ENCODE measurements at places on chromosomes 1 and 21.

- DNase-seq: no peak
Observed at GRCh38 chr21:30710499-30710898, 8.1 kb downstream of the KRTAP21-3 start.

DNA sequence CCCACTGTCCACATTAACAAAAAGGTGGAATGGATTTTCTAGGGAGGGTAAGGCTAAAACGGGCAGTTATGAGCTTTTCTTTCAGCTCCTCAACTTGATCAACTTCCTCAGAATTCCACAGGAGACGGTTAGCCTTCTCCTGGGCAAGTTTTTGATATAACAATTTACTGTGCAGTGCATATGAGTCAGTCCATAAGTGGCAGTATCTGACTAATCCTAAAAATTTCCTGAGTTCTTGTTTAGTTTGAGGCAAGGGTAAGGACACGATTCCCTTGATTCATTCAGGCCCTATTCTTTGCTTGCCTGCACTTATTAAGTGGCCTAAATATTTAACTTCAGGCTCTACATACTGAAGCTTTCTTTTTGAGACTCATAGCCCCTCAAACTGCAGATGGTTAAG is 6.2 kb upstream of the AADACL3 start:
- DNase-seq: no peak

DNA sequence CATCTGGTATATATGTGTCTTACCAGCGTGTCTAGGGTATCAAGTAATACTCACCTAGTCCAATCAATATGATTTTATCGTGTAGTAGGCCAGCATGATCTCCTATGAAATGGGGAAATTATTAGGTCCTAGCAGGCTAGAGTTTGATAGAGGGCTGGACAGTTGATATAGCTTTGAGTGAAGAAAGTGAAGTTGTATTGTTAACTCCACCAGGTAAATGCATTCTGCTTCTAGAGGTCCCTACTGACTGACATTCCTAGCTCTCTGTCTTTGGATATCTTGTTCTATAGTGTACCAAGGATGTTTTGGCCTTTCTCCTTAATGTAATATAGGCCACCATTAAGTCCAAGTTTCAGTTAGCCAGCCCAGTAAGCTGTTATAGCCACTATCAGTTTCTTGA is 97.4 kb downstream of the EBNA1BP2 start:
- no peak for DNase-seq

- DNase-seq: no peak
Observed at GRCh38 chr1:205849619-205850355, at the start of gene PM20D1. TSS of gene PM20D1 (minus strand) at chr1:205850132. CDS start at chr1:205850072, 60 bp downstream.

DNA sequence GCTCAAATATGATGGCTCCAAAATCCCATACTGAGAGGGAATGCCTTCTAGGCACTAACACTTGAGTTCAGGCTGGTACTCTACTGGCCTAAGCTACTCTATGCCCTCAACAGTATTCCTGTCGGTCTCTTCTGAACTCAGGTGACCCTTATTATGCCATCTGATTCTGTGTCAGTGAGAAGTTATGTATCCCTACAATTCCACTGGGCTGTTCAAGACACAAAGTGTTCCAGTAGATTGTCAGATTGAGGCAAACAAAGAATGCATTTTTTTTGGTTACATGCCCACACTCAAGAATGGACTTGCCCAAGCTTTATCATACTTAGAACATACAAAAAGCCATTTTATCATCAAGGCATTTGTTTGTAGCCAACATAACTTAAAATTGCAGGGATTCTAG is 553.8 kb upstream of the PRMT6 start:
- no peak for DNase-seq

GRCh38 chr1:42841010-42841409 is 5.4 kb upstream of the ZNF691 start:
- DNase-seq: no peak

GRCh38 chr1:32316903-32317277 is 19.1 kb downstream of the MARCKSL1 start:
- no peak for DNase-seq

- no peak for DNase-seq
Observed at GRCh38 chr1:78143152-78143551, 97.4 kb downstream of the GIPC2 start.

DNA sequence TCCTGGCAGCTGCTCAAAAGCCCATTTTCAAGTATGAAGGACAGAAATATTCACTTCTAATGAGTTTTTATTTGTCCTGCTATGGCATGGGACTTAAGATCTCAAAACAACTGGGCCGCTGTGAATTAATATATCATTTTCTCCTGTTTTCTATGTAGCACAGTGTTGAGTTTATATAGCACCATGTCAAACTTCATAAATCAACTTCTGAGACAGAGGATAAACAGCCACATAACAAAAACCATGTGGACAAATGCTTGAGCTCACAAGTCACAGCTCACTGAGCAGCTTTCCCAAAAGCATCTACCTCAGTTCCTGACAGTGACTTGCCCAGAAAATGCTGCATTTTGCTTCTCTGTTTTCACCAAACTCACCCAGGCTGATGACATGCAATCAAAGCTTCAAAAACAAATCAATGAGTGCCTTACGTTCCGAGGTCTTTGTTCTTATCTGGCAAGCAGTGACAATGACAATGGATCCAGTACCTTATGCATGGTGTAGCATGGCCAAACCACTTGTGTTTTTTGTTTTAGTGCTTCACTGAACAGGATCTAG is 722.6 kb downstream of the LRRIQ3 start:
- DNase-seq: no peak

DNA sequence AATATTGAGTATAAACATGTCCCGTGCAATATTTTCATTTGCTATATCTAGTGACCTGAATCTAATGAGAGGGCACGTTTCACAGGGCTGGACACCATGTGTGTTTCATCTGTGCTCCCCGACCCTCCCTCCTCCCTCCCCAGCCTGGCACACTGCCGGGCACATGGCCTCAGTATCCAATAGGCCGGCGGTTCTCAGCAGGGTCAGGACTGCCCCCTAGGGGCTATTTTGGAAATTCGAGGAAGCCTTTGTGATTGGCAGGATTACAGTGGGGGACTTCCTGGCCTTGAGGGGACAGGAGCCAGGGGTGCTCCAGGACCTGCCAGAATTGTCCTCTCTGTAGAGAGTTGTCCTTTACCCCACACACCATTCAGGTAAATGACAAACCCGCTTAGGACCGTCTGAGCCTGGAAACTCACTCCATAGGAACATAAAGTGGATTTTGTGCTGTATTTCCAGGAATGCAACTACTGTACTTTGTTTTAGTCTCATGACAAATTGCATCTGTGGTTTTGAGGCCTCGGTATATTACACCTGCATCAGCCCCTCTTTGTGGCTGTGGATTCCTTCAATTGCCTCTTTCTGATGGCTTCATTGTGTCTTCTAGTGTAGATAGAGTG is 109.5 kb upstream of the SIM2 start:
- DNase-seq: no peak

GRCh38 chr1:200610846-200611245 is 9.7 kb downstream of the KIF14 start:
- no peak for DNase-seq

DNA sequence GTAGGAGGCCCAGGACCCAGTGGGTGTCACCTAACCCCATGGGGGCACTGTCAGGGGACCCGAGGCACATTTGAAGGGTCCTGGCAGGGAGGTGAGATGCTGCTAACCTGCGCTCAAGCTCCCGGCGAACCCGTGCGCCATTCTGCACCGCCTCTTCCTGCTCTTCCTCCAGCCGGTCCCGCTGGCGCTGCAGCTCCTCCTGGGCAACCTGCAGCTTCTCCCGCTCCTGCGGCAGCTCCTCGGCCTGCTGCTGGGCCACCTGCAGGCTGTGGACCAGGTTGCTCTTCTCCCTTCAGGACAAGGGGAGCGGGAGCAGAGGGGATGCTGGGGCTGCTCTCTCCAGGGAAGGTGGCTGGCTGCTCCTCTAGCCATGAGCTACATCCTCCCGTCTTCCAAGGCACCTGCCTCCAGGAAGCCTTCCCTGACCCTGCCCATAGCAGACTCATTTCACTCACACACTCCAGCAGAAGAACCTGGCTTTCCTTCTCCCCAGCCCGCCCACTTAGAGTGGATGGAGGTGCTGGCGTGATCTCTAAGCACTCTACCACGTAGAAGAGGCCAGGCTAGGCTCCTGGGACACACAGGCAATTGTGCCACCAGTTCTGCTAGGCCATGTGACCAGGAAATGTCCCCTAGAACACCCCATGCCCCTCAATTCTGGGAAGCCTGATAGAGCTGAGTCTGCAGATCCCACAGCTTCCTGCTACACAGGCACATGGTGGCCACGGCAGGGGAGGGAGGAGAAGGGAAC is 15.2 kb upstream of the NBPF1 start:
- DNase-seq: no peak

GRCh38 chr1:33042831-33043230 is 6.1 kb upstream of the AK2 start:
- DNase-seq: no peak

- no peak for DNase-seq
Observed at GRCh38 chr1:150118716-150119115, 31.0 kb upstream of the PLEKHO1 start.

- no peak for DNase-seq
Observed at GRCh38 chr1:22872981-22873664, 99.5 kb downstream of the LACTBL1 start.

- DNase-seq: no peak
Observed at GRCh38 chr1:172758259-172758658, 99.4 kb downstream of the FASLG start.

GRCh38 chr1:89607586-89608318 is 25.2 kb upstream of the LRRC8C start:
- no peak for DNase-seq

DNA sequence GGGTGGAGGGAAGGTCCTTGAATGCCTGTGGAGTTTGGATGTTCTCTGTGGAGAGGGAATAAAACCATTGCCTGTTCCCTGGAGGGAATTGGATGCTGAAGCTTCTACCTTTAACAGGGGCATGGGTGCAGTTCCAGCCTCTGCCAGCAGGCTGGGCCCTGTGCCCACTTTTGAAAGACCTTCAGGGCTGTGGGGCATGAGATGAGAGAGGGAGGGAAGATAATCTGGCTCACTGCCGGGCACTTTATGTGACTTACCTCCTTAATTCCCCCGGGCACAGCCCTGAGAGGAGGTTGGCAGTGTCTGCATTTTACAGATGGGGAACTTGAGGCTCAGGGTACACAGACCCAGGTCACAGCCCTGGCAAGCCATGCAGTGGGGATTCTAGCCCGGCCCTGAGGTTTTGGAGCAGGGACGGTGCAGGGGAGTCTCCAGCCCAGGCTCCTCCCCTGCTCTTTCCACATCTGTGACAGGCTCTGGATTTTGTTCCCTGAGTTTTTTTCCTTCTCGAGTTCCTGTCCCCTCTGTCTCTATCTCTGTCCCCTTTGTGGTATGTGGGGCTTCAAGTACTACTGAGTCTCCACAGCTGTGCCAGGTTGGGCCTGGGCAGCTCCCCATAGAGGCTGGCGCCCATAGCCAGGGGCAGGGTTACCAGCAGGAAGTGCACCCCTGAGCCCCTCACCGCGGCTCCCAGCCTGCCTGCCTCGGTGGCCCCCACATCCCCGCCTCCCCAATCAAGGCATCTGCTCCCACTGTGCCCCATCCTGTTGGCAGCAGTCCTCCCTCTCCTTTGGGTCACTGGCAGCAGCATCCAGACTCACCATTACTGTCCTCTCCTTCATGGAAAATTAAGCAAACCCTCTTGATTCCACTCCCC is 14.0 kb upstream of the THEMIS2 start:
- peak; percentile 65 for DNase-seq

DNA sequence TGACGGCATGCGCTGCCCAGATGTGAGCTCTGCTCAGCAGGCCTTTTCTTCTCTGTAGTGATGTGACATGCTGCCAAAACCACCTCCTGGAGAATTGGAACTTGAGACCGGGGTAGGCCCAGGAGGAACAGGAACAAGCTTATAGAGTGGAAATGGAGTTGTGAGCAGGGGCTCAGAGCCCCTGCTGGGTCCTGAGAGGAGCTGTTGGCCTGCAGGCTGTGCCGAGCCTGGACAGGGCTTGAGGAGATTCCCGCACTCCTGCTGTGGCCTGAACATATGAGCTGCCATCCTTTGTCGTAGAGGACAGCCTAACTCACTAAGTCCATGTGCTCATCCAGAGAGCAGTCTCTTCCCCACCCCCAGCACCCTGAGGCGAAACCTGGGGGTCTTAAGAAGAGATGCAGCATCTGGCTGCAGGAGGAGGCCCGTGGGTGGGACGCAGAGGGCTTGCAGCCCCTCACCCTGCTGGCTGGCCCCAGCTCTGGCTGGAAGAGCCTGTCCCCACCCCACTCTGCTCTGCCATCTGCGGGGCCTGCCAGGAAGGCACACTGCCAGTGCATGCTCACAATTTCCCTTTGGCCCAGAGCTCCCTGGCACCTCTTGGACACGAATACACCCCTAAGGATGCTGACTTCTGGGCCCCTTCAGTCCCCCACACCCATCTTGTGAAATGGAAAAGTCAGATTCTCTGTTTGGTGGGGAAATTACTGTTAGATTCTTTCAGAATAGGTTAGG is 42.5 kb downstream of the PTPRF start:
- no peak for DNase-seq

- DNase-seq: peak; percentile 38
Observed at GRCh38 chr1:80509965-80510522, 1290.7 kb upstream of the ADGRL2 start.

DNA sequence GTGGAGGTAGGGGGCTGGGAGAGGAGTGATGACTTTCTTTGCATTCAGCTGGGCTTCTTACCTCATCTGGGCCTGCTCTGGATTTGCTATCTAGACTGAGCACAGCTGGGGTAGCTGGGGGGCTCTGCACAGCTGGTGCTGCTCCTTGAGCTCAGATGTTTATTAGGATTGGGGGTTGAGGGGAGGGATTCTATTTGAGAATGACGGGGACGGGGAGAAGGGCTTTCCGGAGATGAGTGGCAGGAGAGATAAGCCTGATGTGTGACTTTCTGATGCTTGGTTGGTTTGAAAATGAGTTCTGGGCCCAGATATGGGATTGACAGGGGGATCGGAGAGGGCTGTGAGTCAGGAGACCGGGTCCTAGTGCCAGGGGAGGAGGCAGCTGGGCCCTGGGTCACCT is 146.1 kb upstream of the CSF3R start:
- DNase-seq: no peak

DNA sequence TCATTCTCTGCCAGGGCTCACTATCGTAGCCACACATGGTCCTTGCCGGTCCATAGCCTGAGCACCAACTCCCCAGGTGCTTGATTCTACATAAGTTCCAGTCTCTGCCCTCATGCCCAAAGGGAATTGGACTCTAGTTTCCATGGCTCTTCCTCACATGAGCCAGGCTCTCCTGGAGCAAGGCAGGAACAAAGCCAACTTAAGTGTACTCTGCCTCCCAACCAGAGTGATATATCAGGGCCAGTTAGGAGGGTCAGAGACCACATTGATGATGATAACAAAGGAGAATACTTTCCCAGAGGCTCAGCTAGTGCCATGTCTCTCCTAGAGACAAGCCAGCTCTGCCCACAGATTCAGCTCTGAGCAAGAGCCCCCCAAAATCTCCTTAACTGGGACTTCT is 70.9 kb downstream of the ERI3 start:
- no peak for DNase-seq
